Activated T-helper 1 cell treated with Interleukin-2 at 50 U/mL for 16 hours (primary cell): ENCODE measurements at places on chromosomes 11 and 22.

- DNase-seq: no peak
Measured at GRCh38 chr11:6531267-6531752, 34.2 kb downstream of the DNHD1 start.

DNA sequence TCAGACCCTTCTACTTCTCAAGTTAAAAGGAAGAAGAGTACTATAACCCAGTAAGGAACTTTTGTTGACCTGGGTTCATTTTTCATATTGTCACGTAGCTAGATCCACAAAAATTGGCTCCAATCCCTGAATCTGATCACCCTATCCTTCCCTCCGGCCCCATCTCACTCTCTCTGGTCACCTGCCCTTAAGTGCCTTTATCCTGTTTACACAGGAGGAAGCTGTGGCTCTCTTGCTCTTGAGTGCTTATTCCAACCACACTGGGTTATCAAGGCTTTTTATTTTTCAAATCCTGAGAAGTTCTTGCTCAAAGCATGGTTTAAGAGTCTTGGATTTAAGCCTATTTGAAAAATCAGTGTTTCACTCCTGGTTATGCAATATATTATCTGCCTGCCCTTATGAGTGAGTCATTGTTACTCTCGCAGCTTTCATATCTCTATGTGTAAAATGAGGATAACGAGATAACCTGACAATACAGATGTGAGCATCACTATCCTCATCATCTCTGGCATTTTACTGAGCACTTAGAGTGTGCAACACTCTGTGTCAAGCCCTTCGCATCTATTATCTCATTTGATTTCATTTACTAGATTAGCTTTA lies 293.9 kb downstream of the GUCY1A2 start:
- DNase-seq: no peak

DNA sequence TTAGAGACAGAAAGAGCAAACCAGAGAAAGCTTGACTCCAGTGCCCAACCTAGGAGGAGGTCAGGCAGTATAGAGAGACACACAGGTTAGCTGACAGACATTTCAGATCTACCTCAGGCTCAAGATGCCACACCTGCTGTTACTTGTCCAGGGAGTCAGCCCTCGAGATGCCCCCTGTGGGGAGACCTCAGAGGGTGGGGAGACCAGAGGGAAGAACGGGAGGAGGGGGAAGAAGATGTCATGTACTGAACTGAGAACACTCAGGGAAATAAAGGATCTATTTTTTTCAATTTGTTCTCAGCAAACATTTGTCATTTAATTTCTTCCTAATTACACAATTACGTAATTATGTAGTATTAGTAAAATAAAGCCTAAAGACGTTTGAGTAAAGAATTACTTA lies 196.3 kb upstream of the CADM1 start:
- DNase-seq: no peak

GRCh38 chr22:19706661-19707151 lies 7.6 kb upstream of the SEPTIN5 start:
- DNase-seq: no peak

DNA sequence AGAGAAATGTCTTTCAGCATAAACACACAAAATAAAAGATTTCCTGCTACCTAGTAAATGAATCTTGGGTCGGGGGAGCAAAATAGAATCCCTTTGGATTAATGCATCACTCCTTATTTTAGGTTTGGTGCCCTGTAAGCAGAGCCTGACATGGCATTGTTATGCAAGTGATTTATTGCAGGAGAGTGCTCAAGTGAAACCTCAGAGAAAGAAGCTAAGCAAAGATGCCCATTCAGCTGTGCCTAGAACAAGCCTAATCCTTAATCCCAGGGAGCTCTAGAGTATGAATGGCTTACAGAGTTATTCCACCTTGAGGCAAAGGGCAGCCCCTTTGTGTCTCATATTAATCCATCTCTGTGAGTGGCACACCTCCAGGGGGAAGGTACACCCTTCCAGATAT lies 21.1 kb downstream of the C11orf87 start:
- no peak for DNase-seq

GRCh38 chr11:134244593-134244992 lies 8.6 kb downstream of the THYN1 start:
- no peak for DNase-seq

- DNase-seq: no peak
Measured at GRCh38 chr22:17513612-17514011, 49.7 kb upstream of the SLC25A18 start.

- DNase-seq: no peak
Measured at GRCh38 chr11:44397586-44398178, 87.7 kb upstream of the ALX4 start.

DNA sequence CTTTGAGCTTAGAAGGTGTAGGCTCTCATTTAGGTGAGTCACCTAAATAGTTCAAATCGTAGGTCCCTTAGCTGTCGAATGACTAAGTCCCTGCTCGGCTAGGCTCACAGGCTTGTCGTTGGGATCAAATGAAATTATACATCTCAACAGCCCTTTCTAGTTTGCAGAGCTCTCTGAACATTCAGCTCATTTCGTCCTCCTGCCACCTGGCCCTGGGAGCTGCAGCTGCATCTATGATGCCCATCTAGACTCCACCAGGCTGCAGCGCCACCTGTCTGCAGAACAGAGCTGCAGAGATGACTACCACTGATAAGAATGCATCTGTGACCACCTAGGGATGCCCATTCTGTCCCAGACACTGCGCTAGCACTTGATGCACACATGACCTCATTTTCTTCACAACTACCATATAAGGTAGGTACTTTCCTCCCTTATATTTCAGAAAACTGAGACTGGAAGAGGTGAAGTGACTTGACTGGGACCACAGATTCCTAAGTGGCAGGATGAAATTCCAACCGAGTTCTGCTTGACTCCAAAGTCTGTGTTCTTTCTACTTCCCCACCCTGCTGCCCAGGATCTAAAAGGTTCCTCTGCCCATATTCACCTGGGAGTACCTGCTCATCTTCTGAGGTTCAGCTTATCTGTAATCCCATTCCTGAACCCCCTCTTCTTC lies 141.1 kb upstream of the NARS2 start:
- DNase-seq: no peak

DNA sequence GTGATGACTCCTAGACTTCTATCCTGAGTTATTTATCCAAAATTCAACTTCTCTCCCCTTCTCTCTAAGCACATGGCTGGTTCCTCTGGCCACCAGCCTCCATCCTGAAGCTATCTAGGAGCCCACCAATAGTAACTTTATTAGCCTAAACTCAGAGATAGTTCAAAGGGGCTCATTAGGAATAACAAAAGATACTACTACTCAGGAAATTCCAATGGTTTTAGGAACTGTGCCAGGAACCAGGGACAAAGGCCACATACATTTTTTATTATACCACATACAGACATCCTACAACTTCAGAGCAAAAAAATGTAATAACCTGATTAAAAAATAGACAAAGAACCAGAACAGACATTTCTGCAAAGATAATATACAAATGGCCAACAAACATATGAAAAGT lies 27.9 kb downstream of the SLC25A17 start:
- DNase-seq: no peak

GRCh38 chr11:100805506-100806199 lies 118.6 kb downstream of the ARHGAP42 start:
- DNase-seq: no peak

DNA sequence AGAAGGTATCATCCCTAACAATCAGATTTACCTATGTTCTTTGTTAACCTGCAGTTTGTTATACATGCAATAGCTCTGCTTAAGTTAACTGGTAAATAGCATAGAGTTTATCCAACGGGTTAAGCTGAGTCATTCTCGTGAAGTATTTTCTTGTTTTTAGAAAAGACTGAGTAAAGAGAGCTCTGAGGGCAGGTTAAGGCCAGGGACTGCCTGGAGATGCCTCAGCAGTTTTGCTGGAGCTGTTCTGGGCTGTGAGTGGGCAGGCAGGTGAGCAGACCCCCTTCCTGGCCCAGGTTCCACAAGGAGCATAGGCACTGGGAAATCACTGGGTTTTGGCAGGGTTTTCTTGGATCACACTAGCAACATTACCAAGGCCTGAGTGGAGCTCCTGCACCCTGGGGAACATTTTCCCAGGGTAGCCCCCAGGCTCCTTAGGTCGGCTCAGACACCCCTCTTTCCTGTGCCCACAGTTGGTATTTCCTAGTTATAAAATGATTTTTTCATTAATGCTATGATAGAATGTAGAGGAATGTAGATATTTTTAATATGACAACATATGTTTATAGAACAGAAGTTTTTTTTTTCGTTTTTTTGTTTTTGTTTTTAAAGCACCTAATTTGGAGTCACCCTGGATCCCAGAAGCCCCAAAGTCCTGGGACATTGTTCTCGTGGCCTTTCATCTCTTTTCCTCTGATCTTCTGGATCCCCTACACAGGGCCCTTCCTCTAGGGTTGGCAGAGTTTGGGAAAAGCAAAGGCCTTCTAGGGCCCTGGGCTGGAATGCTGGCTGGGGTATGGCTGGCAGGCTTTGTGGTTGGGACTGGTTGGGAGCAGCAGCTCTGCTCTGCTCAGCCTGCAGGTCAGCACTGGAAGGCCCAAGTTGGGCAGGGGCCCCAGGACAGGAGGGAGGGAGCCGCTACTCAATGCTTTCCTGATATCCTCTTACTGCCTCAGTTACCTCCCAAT lies 26.7 kb downstream of the IRAG1 start:
- DNase-seq: no peak

- no peak for DNase-seq
Measured at GRCh38 chr22:43213962-43214361, 27.0 kb upstream of the TTLL12 start.

DNA sequence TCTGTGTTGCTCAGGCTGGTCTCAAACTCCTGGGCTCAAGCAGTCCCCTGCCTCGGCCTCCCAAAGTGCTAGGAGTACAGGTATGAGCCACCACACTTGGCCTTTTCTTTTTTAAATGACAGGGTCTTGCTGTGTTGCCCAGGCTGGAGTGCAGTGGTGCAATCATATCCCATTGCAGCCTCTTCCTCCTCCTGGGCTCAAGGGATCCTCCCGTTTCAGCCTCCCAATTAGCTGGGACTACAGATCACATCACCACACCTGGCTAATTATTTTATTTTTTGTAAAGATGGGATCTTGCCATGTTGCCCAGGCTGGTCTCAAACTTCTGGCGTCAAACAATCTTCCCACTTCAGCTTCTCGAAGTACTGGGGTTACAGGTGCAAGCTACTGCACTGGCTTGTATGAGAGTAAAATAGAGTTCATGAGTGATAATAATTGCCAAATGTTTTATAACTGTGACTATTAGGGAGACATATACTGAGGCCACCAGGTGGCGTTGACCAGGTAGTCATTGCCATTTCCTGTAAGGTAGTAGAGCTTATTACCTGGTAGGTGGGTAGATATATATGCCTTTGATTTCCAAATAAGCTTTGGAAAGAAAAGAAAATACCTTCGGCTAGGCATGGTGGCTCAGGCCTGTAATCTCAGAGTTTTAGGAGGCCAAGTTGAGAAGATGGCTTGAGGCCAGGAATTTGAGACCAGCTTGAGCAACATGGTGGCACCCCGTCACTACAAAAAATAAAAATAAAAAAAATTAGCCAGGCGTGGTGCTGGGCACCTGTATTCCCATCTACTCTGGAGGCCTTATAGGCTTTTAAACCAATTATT lies 5.4 kb downstream of the FDX1 start:
- no peak for DNase-seq

DNA sequence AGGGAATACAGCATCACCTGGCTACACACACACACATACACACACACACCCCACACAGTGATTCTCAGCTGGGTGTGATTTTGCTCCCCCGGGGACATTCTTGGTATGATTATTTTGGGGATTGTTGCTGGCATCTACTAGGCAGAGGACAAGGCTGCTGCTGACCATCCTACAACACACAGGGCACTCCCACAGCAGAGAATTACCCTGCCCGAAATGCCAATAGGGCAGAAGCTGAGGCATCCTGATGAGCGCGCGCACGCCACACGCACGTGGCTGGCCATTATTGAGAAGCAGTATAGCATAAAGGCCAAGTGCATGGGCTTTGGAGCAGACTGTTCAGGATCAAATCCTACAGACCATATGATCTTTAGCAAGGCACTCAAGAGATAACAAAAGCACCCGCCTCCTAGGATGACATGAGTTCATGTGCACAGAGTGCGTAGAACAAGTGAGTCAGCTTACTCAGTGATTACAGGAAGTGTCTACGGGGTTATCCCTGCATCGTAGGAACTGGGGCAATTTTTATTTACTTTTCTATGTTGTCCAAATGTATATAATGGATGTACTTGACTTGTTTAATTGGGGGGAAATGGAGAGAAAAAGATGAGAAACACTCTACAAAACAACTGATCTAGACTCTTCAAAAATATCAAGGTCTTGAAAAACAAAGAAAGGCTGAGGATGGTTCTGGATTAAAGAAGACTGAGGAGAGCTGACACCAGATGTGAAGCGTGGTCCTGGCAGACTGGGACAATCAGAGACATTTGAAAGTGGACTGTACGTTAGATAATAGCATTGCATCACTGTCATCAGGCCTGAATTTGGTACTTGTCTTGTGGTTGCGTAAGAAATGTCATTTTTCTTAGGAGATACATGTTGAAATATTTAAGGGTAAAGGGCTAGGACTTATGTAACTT lies 7.2 kb upstream of the EHD1 start:
- no peak for DNase-seq

DNA sequence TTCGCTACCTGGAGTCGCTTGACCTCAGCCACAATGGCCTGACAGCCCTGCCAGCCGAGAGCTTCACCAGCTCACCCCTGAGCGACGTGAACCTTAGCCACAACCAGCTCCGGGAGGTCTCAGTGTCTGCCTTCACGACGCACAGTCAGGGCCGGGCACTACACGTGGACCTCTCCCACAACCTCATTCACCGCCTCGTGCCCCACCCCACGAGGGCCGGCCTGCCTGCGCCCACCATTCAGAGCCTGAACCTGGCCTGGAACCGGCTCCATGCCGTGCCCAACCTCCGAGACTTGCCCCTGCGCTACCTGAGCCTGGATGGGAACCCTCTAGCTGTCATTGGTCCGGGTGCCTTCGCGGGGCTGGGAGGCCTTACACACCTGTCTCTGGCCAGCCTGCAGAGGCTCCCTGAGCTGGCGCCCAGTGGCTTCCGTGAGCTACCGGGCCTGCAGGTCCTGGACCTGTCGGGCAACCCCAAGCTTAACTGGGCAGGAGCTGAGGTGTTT lies 12.8 kb downstream of the TSKU start:
- DNase-seq: no peak

GRCh38 chr11:6410695-6411430 lies 8.0 kb downstream of the APBB1 start:
- no peak for DNase-seq

DNA sequence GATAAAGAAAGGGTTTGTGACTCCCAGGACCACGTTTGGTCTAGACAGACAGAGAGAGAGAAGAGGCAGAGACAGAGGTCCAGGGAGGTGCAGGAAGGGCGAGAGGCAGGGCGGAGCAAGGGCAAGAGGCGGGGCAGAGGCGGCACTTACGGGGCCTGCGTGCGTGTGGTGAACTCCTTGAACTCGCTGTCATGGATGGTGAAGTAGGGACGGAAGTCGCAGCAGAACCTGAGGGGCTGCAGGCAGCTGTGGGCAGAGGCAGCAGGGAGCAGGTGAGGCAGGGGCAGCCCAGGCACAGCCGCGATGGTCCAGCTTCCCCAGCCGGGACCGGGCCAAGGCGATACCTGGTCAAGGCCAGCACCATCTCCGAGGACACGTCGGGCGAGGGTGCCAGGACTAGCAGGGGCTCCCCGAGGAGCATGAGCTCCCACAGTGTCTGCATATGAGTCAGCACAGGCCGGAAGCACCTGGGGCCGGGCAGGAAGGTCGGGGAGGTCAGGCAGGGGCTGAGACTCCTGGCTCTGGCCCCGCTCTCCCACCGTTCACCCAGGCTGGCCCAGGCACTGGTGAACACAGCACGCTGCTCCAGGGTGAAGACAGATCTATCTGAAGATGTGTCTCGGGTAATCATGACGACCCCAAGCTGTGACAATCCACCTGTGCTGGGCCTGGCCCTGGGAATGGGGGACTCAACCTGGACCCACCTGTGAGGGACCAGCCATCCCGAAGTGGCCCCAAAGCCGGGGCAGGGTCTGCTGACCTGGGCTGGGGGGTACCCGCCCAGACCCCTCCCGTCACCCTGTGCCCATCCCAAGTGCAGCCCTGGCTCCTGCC lies 7.2 kb upstream of the PLXNB2 start:
- peak; percentile 57 for DNase-seq
